ENCODE measurements at places on chromosomes 5 and 9. TPM values are rescaled to one million over a fixed set of nuclear protein-coding genes. Genes with fewer than 3 reads are reported as not detected.

DNA sequence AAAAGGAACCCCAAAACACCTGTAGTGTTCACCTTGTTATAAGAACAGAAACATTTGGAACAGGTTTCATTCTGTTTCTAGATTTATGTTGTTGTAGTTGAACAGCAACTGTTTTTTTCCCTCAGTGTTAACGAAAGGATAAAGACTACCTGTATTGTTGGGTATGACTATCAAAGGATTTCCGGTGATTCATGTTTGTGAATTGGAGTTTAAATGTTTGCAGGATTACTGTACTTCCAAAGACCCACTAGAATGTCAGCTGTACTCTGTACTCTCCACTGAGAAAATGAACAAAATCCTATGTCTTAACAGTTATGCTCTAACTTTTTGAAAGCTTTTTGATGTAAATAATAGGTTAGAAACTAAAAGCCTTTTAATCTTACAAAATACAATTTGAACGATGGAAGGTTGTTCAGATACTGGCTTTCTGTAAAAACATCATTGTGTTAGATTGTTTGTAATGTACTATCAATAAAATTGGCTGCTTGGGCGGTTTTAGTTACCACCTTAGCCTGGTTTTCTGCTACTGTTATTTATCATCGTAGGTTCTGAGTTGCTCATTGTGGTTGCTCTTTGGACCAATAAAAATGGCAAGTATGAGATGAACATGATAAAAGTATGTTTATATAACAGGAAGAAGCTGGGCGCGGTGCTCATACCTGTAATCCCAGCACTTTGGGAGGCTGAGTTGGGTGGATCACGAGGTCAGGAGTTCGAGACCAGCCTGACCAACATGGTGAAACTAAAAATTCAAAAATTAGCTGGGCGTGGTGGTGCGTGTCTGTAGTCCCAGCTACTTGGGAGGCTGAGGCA is 44.1 kb downstream of the DCP2 start:
- DNase-seq, result no peak

GRCh38 chr9:131447148-131447547 is 53.3 kb downstream of the PRRC2B start:
- DNase-seq, result no peak

- DNase-seq, result no peak
These were observed 1.3 kb downstream of the SHC3 start for GRCh38 chr9:89177012-89177943.

- no peak for DNase-seq
These were observed 225.0 kb downstream of the VPS13A start for GRCh38 chr9:77402286-77402685.

The COL15A1 gene
- 94.4 TPM for total RNA-seq

The ALG2 gene
- total RNA-seq, result 28.7 TPM
